ENCODE measurements at places on chromosomes 2 and 18. TPM values are rescaled to one million over a fixed set of nuclear protein-coding genes. Genes with fewer than 3 reads are reported as not detected.

ASPRV1 gene
- 1.3 TPM for total RNA-seq

GRCh38 chr2:127085317-127085681 is 21.7 kb downstream of the BIN1 start:
- DNase-seq = no peak

ARHGAP15 gene
- total RNA-seq = 7.2 TPM

GRCh38 chr2:208820014-208820688 is 413.6 kb downstream of the PTH2R start:
- DNase-seq = no peak

GRCh38 chr2:27502142-27502541 is 5.5 kb downstream of the GCKR start:
- no peak for DNase-seq

Measured in left cardiac atrium (tissue), 4 donors.